ENCODE measurements at places on chromosomes 3 and 15.

GRCh38 chr3:42527368-42527917, 25.0 kb downstream of the VIPR1 start:
- no peak for DNase-seq

GRCh38 chr3:60954048-60954447, 297.2 kb downstream of the FHIT start:
- no peak for DNase-seq

DNA sequence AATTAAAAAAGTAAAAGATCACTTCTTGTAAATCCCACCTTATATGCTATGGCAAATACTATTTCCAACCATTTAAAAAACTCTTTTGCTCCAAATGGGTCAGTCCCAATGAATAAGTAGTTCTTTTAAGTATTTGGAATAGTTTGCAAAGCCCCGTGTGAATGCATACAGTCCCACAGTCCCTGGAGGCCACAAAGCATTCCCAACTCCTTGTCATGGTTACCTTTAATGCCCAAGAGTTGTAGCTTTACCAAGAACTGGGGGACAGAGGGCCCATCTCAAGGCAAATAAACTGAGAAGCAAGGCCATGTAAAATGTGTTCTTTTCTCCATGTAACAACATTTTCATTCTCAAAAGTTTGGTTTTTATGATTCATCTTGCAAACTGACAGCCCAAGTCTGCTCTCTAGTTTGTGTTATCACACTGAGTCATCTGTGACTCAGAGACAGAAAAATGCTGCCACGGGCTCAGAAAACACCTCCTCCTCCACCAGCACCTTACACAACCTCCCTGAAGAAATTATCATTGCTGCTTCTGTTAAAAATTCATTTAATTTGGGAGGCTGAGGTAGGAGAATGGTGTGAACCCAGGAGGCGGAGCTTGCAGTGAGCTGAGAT, 336.2 kb downstream of the ERC2 start:
- DNase-seq, result no peak

- no peak for DNase-seq
These were observed 26.6 kb downstream of the MIX23 start for GRCh38 chr3:122356402-122356801.

DNA sequence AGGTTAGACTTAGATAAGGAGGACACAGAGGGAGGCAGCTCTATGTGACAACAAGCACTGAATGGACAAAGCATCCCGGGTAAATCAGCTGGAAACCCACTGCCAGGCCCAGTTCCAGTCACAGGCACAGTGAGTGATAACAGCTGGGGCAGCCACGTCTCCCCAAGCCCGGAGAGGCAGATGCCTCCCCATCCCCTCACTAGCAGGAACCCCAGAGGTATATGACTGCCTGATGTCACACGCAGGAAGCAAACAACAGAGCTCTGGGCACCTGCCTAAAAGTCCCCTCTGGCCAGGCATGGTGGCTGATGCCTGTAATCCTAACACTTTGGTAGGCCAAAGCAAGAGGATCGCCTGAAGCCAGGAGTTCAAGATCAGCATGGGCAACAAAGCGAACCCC, 18.2 kb downstream of the C15orf62 start:
- no peak for DNase-seq

DNA sequence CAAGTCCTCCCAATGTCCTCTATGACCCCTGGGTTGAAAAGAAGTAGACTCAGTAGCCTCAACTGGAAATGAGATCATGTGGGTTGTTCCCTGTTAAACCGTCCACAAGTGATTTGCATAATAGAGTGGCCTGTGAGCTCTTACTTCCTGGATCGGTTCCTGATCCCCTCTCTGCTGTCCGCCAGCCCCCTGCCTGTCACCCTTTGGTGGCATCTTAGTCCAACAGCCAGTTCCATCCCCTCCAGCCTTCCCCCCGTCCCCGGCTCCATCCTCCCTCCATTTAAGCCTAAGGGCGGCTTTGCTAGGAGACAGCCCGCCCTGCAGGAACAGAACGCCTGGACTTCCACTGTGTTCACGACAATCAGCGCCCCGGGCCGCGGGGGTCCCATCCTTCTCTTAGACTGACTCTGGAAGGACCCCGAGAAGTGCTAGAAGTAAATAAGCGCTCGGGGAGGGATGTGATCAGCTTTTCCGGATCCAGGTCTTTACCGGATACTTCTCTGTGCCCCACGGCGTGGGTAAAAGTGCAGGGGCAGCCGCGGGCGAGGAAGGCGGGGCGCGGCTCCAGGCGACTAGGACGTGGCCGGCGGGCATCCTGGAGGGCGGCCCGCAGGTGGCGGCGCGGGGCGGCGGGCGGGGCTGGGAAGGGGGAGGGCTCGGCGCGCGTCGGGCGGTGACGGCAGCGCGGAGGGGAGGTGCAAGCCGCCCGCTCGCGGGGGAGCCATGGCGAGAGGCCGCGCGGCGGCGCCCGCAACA, 51.2 kb upstream of the ULK4 start:
- DNase-seq, result peak; percentile 63

- no peak for DNase-seq
These were observed 34.7 kb upstream of the AGBL1 start for GRCh38 chr15:86044981-86045380.

- DNase-seq, result no peak
These were observed 36.4 kb upstream of the PRR23E start for GRCh38 chr3:127156338-127157050.

Measured in activated effector memory CD4-positive, alpha-beta T cell treated with Interleukin-2 at 50 U/mL for 16 hours (primary cell).